Daoy (cell line): ENCODE measurements at places on chromosomes 7 and 10. TPM values are rescaled to one million over a fixed set of nuclear protein-coding genes. Genes with fewer than 3 reads are reported as not detected.

The HOXA5 gene
- 22.6 and 41.1 TPM in 2 replicates for total RNA-seq

The CDK6 gene
- 82.2 and 92.9 TPM in 2 replicates for total RNA-seq

The PRSS1 gene
- total RNA-seq: not detected in 2 replicates

The RBP3 gene
- not detected in 2 replicates for total RNA-seq

DNA sequence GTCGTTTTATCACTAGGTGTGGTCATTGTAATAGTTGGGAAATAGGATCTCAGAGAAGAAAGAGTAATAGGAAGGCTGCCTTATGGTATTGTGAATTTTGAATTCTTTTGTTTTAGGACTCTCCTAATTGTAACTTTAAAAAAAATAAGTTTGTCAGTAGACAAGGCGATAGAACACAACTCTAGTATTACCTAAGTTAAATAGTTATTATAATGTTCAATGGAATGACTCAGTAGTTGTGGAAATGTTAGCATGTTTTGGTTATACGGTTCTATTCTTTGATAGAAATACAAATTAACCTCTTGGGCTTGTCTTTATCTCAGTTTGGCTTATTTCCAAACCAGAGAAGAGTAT lies 1.4 kb downstream of the DNAH11 start:
- no peak for DNase-seq

The ATXN7L1 gene
- total RNA-seq: 0.71 and 8.8 TPM in 2 replicates

The ZMIZ1 gene
- total RNA-seq: 13.9 TPM in 2 replicates

DNA sequence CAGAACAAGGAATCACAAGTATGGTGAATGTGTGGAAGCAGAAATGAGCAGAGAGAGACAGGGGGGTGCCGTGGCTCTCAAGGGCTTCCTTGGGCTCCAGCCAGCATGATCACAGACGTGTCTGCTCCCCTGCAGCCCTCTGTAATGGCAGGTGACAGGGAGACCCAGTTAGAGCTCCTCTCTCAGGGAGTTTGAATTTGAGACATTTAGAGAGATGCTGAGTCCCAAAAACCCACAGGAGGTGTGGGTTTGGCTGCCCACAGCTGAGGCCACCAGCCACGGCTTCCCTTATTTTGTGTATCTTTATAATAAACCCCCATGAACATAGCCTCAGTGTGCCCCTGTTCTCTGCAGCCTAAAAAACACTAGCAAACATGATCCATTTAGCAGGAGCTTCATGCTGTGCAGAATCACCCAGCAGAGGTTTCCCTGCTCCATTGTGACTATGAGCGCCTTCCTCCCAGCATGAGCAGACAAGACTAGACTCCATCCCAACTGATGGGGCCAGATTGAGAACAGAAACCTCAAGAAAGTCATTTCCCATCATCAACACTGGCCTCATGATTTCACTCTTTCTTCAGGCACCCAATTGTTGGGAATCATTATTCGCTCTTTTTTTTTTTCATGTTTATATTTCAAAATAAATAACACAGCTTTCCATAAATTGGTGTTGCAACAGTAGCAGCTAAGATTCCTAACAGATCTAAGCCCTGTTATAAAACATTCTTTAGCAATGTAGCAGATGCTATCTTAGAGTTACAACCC lies 13.4 kb downstream of the NOD1 start:
- no peak for DNase-seq

- no peak for DNase-seq
Measured at GRCh38 chr10:30231709-30232108, 117.4 kb downstream of the MTPAP start.

The NUDT13 gene
- total RNA-seq: 1.2 TPM in 1 of 2 replicates, not detected in the other

DNA sequence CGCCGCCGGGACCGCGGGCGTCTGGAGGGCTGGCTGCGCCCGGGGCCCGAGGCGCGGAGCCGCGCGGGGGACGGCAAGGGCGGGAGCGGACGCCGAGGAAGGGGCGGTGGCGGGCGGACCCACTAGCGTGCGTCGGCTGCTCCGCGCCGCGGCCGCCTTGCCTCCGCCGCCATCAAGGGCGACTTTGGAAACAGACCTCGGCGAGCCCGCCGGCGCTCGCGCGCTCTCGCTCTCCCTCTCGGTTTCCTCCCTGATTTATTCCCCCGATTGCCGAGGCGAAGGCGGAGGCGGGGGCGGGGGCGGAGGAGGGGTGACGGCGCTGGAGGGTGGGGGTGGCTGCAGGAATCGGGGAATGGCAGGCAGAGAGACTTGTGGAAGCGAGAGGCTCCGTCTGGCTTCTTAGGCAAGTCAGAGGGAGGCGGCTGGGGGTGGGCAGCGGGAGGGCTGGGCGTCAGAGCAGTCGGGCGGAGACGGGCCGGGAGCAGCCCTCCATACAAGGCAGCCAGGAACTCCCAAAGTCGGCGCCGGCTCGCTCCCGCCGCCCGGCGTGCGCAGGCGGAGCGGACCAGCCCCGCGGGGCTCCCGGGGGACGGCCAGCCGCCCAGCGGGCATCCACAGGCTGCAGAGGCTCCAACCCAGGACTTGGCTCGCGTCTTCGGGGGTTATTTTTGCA lies at the start of gene CACNA2D1:
TSS of gene CACNA2D1 (minus strand) at position 231 of the 673 bp plus-strand sequence.
- peak; percentile 86 for DNase-seq

DNA sequence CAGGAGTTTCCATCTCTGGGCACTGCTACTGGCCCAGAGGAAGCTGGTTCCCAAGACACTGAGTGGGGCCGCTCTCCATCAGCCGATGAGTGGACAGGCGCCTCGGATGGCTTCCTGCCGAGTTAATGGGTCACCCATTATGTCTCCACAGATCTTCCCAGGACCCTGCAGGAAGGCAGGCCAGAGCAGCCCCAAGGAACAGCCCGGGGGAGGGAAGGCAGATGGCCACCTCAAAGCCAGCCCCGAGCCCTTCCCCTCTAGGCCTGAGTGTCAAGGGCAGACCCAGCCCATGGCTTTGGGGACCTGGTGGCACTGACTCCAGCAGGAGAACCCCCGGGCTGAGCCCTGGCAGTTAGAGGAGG lies 3.4 kb upstream of the LFNG start:
- DNase-seq: no peak

The LYZL1 gene
- not detected in 2 replicates for total RNA-seq

The GIMAP1 gene
- under 0.01 TPM in 1 of 2 replicates, not detected in the other for total RNA-seq

DNA sequence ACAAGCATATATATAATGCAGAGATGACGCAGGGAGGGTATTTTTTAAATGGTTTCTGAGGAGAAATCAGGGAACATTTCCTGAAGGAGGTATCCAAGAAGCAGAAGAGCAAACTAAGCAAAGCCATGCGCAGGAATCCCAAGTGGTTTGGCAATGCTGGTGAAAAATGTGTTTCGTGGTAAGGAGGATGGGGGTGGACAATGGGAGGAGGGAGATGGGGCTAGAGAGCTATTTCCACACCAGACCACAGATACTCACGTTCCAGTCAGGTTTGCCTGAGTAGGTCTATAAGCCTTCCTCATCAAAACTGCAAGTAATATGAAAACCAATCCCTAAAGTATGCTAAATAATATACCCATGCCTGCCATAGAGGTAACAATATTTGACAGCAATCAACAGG lies 223.7 kb upstream of the MKLN1 start:
- peak; percentile 50 for DNase-seq

The SPDYE6 gene
- not detected in 2 replicates for total RNA-seq

The PRKG1 gene
- 1.5 TPM in 2 replicates for total RNA-seq

The NHLRC2 gene
- total RNA-seq: 7.3 and 17.1 TPM in 2 replicates

GRCh38 chr10:99540657-99541531 lies 8.2 kb downstream of the NKX2-3 start:
- no peak for DNase-seq

GRCh38 chr7:95478272-95479037 lies 7.3 kb upstream of the ASB4 start:
- peak; percentile 42 for DNase-seq

DNA sequence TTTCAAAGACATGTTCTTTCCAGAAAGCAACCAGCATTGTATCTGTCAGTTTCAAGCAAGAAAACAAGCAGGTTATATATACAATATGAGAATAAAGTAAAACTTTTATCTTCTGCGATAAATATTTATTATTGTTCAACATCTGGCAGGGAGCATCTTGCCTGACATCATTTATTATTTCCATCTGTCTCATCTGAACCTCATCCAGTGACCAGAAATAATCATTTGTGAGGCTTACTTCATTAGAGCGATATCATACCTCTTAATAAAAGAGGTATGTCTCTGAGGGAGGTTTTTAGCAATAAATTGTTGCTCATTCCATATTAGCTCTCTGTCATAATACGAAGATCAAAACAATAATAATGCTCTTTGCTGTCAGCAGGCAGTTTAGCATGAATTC lies 226.1 kb downstream of the CDC14C start:
- no peak for DNase-seq

- no peak for DNase-seq
Measured at GRCh38 chr10:35320341-35320740, 16.0 kb upstream of the CCNY start.

GRCh38 chr10:26780793-26781601 lies 79.8 kb downstream of the ABI1 start:
- peak; percentile 83 for DNase-seq

The CRPPA gene
- 0.11 and 0.65 TPM in 2 replicates for total RNA-seq

The MBL2 gene
- total RNA-seq: not detected in 2 replicates

- no peak for DNase-seq
Measured at GRCh38 chr7:882336-883035, 6.1 kb downstream of the GET4 start.

GRCh38 chr7:131883769-131884168 lies 327.3 kb upstream of the PODXL start:
- no peak for DNase-seq

GRCh38 chr7:50446542-50446960 lies 3.6 kb downstream of the FIGNL1 start:
- DNase-seq: peak; percentile 95

The ZNF804B gene
- not detected in 2 replicates for total RNA-seq
